ENCODE measurements at places on chromosomes 4 and X.

DNA sequence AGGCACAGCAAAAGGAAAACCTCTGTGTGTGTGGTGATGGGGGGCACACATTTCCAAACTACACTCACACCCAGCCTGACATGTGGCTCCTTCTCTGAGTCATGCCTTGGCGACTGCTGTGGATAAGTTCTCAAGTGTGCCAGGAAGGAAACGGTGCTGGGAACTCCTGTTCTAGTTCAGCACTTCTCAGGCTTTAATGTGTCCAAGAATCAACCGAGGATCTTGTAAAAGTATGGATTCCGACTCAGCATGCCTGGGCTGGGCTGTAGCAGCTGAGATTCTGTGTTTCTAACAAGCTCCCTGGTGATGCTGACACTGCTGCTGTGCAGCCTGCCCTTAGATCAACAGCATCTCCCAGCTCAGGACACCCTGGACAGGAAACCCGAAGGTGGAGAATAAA, 20.2 kb downstream of the CLNK start:
- DNase-seq, result peak; percentile 85

- no peak for DNase-seq
Observed at GRCh38 chr4:82865592-82865991, 25.4 kb downstream of the SEC31A start.

- no peak for DNase-seq
Observed at GRCh38 chr4:83890816-83891215, 354.9 kb downstream of the GPAT3 start.

DNA sequence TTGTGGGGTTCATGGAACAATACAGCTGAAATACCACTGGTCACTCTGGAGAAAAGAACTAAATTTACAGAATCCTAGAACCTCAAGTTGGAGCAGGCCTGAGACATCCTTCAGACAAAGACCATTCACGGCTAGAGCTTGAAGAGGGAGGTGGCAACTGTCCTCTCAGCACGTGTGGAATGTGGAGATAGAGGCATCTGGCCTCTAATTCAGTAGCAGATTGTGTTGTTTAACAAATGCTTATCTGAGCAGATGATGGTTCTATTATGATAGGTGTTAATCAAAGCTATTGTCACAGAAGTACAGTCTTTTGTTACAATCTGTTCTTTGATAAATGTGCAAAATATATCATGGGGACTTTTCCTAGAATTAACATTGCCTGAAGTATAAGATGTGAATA, 121.7 kb upstream of the KCNIP4 start:
- DNase-seq, result no peak

DNA sequence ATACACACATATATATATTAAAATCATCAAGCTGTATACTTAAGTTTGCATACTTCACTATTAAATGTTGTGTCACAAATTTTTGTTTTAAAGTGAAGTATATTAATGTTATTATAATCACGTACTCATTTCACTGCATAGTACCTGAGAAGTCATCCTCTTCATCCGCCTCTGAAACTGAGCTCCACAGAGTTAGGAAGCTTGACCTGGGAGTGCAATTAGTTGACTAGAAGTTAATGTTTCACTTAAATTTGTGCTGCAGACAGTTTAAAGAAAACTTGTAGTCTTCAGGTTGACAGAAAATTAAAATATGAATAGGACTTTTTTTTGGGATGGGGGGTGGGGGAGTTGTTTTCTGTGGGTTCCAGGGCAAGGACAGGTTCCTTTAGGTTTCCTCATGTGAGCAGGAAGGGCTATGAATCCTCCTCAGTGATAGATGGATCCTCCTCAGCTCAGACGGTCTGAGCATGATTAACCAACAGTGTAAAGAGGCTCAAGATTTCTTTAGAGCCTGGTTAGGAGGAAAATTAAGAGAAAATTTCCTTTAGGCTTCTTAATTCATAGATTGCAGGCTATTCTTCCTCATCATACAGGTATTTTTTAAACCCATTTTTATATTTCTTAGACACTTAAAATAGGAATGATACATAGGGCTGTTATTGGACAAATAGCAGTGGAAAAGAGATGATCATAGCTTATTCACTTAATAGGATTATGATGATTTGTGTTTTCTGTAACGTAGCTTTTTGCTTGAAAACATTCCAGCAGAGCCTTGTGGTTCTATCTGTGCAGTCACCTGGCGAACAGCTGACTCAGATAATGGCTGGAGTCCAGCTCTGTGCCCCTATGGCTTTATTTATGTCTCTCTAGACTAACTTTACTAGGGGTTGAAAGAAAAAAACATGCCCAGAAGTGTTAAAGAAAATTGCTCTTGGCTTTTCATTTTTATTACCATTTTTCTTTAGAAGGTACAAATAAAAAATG, 102.7 kb downstream of the SLC4A4 start:
- DNase-seq, result no peak

DNA sequence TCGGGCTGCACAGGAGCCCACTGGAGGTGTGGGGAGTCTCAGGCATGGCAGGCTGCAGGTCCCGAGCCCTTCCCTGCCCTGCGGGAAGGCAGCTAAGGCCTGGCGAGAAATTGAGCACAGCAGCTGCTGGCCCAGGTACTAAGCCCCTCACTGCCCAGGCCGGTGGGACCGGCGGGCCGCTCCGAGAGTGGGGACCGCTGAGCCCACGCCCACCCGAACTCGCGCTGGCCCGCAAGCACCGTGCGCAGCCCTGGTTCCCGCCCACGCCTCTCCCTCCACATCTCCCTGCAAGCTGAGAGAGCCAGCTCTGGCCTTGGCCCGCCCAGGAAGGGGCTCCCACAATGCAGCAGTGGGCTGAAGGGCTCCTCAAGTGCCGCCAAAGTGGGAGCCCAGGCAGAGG, 82.0 kb upstream of the NEIL3 start:
- no peak for DNase-seq

DNA sequence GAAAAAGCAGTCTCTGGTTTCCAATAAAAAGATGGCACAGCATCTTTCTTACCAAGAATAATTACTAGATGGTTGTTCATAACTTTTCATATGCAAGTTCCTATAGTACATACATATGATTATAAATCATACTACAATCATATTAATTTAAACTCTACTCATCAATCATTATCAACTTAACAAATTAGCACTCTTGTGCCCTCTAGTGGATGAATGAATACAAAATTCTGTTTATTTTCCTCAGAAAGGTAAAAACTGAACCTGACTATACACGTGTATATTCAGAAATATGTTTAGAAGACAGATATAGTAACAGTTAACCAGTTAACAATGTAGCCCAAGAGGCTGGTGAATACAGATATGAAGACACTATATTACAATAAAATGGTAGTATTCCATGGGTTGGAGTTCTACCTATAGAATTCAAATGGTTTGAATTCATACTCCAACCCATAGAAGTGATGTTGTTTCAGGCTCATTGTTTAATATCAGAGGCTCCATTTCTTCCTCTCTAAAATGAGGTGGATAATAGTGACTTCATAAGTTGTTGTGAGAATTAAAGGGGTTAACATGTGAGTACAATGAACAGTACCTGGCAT, 100.0 kb downstream of the ADAMTS3 start:
- peak; percentile 43 for DNase-seq

- no peak for DNase-seq
Observed at GRCh38 chrX:55007656-55008055, 7.5 kb downstream of the APEX2 start.

DNA sequence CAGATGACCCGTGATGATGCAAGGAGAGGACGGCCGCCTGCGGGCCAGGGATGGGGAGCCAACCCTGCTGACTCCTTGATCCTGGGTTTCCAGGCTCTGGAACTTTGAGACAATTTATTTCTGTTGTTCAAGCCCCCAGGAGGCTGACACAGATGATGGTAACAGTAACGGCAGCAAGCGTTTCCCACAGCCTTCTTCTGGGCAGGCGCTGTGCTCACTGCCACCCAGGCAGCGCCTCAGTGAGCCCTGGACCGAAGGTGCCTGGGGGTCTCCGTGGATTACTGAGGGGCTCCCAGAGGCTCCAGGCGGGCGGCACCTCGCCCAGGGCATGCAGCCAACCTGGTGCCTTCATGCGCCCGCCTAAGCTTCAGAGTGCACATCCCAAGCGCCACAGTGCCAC, 103.9 kb upstream of the AFAP1 start:
- no peak for DNase-seq

DNA sequence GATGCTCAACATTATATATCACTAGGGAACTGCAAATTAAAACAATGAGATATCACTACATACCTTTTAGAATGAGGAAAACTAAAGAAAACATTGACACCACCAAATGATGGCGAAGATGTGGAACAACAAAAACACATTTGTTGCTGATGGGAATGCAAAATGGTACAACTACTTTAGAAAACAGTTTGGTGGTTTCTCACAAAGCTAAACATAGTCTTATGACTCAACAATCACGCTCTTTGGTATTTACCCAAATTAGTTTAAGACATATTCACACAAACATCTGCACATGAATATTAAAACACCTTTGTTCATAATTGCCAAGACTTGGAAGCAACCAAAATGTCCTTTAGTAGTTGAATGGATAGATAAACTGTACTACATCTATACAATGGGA, 53.2 kb downstream of the USO1 start:
- DNase-seq, result no peak

DNA sequence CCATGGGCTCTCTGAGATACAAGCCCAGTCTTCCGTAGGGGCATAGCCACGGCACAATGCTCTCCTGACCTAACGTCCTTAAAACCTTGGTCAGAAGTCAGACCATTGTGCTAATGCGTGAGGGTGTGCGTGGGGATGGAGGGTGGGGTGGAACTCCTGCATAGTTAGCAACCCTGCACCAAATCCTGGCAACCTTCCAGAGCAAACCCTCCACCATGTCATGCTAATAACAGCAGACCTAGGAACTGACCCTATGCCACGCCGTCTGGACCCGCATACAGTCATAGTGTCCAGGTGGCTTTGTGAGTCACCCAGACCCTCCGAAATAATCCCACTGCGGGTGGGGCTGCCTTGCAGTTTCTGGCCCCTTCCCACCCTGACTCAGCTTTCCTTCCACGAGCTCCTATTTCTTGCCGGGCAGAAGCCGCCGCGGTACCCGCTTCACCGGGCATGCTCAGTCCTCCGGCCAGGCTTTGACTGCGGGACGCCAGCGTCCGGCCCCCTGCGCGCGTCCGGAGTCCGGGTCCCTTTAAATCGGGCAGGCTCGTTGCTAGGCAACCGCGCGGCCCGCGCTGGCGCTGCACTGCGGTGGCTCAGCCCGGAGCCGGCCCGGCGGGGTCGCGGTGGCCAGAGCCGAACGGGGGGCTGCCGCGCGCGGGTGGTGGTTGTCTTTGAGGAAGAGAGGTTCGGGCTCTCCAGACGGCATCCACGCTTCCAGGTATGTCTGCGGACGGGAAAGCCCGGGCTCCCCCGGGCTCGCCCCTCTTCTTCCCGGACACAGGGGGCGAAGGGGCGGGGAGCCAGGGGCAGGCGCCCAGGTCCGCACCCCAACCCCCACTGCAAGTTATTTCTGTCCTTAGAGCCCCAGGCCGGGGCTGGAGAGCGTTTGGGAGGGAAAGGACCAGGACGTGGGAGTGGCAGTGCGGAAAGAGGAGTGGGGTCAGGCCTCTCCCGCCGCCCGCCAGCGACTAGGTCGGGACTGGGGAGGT, at the start of gene CCDC160:
Gene CCDC160, plus strand, starts transcription at position 557 of the 989 bp plus-strand sequence. CDS start 7,619 bp downstream, outside the sequence.
- peak; percentile 96 for DNase-seq

GRCh38 chr4:8528713-8529112, 51.5 kb upstream of the GPR78 start:
- peak; percentile 35 for DNase-seq

GRCh38 chr4:157983300-157983699, 189.5 kb downstream of the GASK1B start:
- peak; percentile 32 for DNase-seq

Measured in cardiac muscle cell (in vitro differentiated cells and primary cell).